ENCODE measurements at places on chromosomes 11 and 22.

DNA sequence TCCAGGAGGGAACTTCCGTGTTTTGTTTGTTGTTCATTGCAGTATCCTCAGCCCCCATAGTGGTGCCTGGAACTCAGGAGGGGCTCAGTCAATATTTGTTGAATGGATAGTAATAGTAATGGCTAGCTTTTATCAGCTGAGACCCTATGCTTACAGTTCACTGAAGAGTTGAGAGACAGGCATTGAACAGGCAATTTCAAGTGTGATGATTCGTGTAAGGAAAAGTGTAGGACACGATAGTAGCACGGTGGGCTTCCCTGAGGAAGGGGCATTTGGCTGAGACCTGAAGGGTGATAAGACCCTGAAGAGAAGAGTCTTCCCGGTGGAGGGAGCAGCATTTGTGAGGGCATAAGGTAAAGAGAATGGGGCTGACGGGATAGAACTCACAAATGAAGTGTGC, 159.3 kb downstream of the COMMD9 start:
- DNase-seq = no peak

- peak; percentile 68 for DNase-seq
These were observed 4.5 kb upstream of the NOL12 start for GRCh38 chr22:37681556-37682049.

- no peak for DNase-seq
These were observed 2.7 kb downstream of the FADD start for GRCh38 chr11:70205766-70206165.

DNA sequence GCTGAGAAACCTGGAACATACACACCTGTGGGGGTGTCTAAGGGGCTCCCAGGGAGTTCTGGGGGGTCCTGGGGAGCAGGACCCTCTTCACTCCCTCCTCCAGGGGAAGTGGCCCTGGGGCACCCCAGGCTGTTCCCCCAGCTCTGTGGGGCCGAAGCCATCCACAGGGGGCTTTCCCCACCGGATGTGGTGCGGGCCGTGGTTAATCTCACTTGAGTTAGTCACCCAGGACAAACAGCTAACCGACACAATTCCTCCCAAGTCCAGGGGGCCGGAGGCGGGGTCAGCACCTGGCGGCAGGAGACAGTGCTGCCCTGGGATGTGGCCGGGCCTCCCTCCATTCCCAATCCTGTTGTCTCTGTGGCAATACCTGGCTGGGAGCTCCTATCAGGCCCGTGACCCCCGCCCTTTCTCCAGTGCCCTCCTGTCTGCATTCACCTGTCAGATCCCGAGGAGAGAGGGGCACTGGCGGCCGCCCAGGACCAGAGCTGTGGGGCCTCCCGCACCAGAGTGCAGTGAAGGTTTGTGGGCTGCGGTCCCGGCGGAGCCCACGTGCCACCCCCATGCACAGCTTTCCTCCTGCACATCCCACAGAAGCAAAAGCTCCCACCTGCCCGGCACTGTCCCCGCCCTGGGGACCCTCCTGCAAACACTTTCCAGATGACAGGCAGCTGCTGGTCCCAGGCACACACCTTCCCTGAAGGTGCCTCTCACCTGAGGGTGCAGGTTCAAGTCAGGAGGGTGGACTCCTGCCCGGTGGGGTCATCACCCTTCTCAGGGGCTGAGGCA, 5.2 kb upstream of the MUC5AC start:
- no peak for DNase-seq

- DNase-seq = no peak
These were observed 24.2 kb downstream of the PARVG start for GRCh38 chr22:44204739-44205515.

GRCh38 chr11:97614606-97615005, 1224.8 kb downstream of the JRKL start:
- no peak for DNase-seq

GRCh38 chr11:17719028-17719937, at the start of gene MYOD1:
Gene MYOD1 (plus strand): TSS chr11:17719571. CDS start chr11:17719783, 212 bp downstream.
- peak; percentile 65 for DNase-seq

DNA sequence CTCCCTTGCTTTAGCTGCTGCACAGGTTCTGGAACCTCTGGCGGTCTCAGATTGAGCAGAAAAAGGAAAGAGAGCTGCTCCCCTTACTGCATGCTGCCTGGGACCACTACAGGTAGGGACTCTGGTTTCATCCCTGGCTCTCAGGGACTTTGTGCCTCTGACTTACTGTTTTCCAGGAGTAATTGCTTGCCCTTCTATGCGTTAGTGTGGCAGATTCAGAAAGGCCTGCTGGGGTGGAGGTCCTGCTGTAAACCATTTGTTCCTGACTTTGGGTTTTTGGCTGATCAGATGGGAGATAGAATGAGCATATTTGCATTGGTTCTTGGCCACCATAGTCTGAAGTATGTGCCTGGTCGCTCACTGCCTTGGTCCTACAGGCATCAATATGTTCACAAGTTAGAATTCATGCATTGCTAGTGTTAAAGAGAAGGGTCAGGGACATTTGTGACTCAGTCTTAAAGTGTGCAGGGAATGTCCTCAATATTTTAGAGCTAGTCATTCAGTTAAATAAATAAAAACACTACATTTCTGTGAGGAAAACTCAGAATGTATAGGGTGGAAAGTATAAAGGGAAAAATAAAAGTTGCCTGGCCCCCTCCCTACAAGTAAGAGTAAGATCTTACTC, 78.0 kb downstream of the PISD start:
- DNase-seq = no peak

DNA sequence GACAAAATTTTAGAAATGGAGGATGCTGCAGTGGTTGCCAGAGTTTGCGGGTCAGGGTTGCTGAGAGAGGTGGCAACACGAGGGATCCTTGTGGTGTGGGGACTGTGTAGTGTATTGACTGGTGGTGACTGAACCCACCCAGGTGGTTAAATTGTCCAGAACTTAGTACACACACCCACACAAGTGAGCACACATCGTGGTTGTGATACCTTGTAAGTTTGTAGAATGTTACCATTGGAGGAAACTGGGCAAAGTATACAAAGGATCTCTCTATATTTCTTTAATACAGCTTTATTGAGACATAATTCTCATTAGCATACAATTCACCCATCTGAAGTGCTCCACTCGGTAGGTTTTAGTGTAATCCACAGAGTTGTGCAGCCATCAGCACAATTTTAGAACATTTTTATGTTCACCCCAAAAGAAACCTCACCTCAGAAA, 56.1 kb downstream of the MED15 start:
- no peak for DNase-seq

DNA sequence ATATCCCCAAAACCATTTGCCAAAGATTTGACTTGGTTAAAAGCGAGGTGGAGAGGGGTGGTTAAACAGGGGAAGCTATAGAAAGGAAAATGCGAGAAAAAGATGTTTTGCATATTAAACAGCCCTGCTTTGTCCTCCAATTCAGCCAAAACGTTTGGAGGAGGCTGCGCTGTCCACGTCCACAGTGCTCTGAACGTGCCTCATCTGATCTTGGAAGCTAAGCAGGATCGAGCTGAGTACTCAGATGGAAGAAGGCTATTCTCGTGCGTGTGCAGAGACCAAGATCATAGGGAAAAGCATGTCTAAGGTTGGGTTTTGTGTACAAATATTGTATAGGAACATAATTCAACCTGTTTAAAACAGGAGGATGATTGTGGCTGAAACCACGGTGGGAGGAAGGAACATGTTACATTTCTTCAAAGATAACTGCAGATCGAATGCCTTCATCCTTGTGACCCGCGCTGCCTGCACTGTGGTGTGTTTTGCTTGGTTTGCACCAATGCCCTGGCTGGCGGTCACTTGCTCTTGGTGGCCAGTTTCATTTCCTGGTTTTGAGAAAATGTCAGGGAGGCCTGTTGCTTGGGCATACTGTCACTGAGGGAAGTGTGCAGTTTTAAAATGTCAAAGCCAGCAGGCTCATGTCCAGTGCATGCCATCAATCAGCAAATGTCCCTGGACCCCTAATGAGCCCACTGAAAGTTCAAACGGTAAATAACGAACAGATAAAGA, 40.4 kb downstream of the FLI1 start:
- no peak for DNase-seq

DNA sequence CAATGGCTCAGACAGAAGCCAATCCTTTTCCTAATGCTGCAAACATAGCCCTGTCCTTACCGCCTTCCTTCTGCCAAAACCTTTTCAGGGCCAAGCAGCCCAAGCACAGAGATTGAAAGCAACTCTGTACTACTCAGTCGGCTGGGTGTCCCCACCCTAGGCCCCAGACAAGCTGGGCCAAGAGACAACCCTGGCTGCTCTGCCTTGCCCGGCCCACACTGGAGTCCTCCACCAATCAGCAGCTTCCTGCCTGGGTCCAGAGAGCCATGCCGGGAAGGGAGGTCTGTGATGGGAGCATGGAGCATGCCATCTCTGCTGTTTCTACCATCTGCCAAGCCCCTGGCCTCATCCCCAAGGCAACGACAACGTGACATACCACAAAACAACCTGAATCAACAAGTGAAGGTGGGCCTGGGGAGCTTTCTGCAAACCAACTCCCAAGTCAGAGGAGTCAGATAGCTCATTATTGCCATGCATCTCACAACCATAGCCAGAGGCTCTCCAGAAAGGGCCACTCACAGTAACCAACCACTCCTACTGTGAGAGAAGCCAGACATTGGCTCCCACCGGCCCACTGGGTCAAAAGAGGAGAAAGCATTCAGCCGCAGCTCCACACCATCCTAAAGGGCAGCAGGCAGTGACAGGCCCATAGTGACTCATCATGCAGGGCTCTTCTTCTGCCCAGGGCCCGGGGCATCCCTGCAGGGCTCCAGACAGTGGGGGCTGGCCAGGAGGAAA, 18.2 kb downstream of the PATZ1 start:
- no peak for DNase-seq

- no peak for DNase-seq
These were observed 81.0 kb upstream of the SCUBE2 start for GRCh38 chr11:9172389-9172788.

DNA sequence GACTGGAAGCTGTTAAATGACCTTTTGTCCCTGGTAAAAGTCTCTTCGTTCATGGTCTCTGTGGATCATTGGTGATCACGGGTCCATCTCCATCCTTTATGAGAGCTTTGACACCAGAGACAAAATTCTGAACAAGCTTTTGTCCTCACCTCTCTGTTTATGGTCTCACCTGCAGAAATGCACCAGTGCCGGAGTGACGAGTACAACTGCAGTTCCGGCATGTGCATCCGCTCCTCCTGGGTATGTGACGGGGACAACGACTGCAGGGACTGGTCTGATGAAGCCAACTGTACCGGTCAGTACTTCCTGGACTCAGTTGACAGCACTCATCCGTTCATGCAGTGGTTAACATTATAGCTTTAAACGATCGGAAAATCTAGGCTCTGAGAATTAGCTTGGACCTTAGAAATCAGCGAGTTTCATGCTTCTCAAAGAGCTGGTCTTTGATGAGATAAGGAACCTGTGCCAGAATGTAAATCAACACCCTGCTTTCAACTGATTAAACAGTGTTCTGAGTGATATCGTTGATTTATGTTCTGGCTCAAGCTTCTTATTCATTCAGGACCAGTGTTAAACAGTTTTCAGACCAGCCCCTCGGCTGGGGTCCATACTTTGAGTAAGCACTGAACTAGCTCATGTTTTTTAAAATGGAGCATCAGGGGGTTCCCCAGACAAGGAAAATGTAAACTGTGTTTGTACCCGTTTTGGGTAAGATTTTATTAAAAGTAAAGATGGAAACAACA, 124.5 kb upstream of the SORL1-AS1 start:
- no peak for DNase-seq

DNA sequence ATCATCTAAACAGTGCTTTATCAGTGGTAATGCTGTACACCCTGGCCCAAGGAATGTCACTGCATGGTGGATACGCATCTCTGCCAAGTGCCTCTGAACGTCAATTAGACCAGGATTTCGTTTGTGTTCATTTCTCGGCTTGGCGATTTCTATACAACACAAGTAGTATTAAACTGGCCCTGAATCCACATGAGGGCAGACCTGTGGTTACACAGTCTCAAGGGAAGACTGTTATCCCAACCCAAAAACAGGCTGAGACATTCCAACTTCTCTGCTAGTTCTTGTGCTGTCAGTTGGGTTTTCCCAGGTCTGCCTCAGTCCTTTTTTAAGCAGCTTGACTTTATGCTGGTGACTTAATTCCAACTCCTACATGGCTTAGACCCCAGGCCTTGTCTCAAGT, 58.1 kb downstream of the HIRA start:
- no peak for DNase-seq

DNA sequence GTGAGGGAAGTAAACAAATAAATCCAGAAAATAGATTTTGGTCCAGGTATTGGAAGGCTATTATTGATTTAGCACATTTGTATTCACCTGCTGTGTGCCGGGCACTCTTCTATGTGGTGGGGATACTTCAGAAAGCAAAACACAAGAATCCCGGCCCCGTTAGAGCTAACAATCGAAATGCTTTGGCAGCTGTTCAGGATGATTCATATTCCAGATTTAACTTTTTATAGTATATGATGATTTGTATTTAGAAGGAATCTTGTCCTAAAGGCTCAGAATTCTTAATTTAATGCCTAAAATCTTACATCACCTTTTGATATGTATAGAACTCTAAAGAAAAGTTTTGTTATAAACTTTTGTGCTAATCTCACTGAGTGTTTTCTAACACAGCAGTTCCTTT, 28.0 kb downstream of the ZC3H12C start:
- DNase-seq = no peak

- no peak for DNase-seq
These were observed 76.6 kb upstream of the PRR5 start for GRCh38 chr22:44625421-44625760.

DNA sequence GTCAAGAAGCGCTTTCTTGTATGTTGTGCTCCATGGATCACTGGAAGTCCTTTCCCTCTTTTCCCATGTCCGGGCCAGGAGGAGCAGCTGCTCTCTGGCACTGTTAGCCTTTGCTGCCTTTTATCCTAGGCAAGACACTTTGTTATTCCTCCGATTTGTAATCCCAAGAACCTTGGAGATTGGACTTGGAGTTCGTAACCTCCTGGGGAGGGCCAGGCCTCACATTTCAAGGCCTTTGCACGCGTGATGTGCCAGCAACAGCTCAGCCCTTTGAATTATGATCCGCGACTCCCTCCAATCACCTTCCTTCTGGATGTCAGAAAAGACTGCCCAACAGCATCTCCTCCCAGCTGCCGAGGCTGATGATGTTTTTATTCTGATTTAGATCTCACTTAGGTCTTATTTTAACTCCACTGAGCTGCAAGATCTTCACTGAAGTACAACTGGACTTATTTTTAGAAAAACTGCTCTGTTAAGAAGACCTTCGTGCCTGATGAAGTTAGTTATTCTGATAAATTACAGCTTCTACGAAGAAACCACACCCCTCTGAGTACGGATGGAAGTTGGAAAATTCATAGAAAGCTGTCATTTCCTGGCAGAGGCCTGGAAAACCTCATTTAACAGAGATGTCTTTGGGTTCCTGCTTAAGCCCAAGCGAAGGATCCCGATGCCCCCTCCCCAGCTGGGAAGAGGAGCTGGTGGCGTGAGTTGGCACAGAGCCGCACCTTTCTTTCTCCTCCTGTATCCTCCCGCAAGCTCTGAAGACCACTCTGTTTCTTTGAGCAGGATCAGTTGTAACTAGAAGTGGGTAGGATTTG, 62.4 kb downstream of the PARVB start:
- peak; percentile 41 for DNase-seq

Data from nephron progenitor cell (in vitro differentiated cells).